ENCODE measurements at places on chromosomes 5 and 9. TPM values are rescaled to one million over a fixed set of nuclear protein-coding genes. Genes with fewer than 3 reads are reported as not detected.

Gene SPAG8
- 2.5 TPM for total RNA-seq

Gene EIF4E1B
- total RNA-seq: 0.36 TPM

DNA sequence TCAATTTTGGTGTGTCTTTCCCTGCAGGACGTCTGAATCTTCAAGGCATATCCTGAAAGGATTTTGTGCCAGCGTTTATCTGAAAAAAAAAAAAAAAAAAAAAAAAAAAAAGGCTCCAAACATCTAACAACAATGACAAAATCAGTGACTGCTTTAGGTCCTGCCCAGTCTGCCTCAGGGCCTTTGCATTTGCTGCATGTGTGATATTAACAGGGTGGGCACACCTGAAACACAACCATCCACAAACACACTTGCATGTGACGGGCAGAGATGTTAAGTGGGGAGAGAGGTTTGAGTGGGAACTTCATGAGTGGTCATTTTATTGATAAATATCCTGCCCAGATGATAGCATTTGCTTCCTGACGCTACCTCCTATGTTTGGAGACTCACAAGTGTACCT lies 82.4 kb upstream of the SAP30L start:
- no peak for DNase-seq

DNA sequence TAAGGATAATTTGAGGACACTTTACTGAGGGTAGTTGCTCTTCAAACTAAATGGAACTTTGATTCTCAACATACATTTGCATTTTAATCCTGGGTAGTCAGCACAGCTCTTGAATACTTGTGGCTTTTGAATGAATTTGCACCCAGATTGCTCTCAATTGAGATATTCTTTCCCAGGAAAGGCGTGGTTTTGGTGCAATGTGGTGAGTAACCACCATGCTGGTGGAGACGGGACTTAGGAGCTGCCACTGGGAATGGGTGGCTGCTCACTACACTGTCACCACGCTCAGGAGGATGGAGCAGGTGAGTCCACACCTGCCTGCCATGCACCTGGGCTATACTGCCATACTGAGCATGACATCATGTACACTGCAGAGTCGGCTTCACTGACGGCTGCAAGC lies 99.2 kb downstream of the IRX1 start:
- DNase-seq: no peak

- DNase-seq: no peak
Measured at GRCh38 chr5:172303572-172304335, 20.2 kb upstream of the UBTD2 start.
